ENCODE measurements at places on chromosomes 3 and 15.

GRCh38 chr3:123590685-123591450 is 6.0 kb upstream of the HACD2 start:
- no peak for DNase-seq

GRCh38 chr15:39728845-39729244 is 53.8 kb downstream of the FSIP1 start:
- DNase-seq, result no peak

GRCh38 chr3:38114875-38115644 is 21.9 kb downstream of the ACAA1 start:
- DNase-seq, result no peak

DNA sequence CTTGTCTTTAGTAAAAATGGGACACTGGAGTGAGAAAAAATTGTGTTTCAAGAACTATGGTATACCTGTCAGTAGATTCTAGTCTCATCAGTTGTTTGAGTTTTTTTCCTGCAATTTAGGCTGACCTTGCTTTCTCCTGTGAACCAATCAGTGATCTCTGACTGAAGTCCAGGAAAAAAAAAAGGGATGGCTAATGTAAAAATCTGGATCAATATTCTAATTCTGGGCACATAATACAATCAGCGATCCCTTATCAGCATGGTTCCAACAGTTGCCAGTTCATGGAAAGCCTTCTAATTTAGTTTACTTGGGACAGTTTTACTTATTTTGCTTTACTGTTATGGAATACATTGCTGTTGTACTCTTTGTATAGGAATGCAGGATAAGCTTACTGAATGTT is 17.0 kb downstream of the TRPM7 start:
- DNase-seq, result no peak

DNA sequence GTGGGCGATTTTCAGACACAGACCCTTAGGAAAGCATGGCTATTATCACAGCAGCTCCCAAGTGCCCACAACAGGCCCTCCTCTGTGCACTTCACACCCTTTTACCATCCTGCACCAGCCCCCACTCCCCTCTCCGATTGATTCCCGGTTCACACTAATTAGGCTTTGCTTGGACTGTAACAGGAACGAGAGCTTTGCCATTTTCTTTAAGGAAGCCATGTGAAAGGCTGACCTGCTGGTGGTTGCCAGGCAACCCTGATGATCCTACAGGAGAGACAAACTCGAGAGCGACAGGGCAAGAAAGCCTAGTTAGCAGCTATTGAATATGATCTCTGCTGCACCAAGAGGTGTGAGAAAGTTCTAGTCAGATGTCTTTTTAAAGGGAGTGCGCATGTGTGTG is 28.2 kb upstream of the DET1 start:
- DNase-seq, result no peak
